ENCODE measurements at places on chromosomes 3 and 15. TPM values are rescaled to one million over a fixed set of nuclear protein-coding genes. Genes with fewer than 3 reads are reported as not detected.

Gene PLA1A
- total RNA-seq: not detected

Gene RPL4
- 4,137 TPM for total RNA-seq

Gene RTP1
- total RNA-seq: 6.6 TPM

Gene PLA2G4D
- 0.33 TPM for total RNA-seq

Gene CHRNA7
- 4.4 TPM for total RNA-seq

Gene GABRR3
- total RNA-seq: not detected

Gene STX19
- total RNA-seq: not detected

Gene EPHB1
- 2.8 TPM for total RNA-seq

DNA sequence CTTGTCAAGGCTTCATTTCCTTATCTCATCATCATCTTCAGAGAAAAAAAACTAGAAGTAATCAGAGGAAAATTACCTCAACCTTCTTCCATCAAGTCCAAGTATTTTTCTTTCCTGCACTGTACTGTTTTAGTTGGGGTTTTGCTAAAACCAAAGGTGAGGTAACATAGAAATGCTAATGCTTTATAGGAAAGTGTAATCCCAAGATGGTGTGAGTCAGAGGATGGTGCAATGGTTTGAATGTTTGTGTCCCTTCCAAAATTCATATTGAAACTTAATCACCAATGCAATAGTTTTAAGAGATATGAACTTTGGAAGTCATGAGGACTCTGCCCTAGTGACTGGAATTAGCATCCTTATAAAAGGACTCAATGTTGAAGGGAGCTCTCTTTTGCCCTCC, 79.5 kb downstream of the KBTBD8 start:
- DNase-seq: no peak

DNA sequence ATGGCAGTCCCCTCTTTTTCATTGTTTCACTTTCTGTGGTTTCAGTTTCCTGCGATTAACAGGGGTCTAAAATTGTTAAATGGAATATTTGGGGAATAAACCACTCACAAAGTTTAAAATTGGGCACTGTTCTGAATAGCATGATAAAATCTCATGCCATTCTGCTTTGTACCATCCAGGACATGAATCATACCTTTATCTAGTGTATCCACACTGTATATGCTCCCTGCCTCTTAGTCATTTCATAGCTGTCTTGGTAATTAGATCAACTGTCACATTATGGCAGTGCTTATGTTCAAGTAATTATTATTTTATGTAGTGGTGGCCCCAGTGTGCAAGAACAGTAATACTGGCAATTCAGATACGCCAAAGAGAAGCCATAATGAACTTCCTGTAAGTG, 734.5 kb downstream of the ZPLD1 start:
- no peak for DNase-seq

GRCh38 chr3:38610436-38610835, 39.1 kb downstream of the SCN5A start:
- no peak for DNase-seq

DNA sequence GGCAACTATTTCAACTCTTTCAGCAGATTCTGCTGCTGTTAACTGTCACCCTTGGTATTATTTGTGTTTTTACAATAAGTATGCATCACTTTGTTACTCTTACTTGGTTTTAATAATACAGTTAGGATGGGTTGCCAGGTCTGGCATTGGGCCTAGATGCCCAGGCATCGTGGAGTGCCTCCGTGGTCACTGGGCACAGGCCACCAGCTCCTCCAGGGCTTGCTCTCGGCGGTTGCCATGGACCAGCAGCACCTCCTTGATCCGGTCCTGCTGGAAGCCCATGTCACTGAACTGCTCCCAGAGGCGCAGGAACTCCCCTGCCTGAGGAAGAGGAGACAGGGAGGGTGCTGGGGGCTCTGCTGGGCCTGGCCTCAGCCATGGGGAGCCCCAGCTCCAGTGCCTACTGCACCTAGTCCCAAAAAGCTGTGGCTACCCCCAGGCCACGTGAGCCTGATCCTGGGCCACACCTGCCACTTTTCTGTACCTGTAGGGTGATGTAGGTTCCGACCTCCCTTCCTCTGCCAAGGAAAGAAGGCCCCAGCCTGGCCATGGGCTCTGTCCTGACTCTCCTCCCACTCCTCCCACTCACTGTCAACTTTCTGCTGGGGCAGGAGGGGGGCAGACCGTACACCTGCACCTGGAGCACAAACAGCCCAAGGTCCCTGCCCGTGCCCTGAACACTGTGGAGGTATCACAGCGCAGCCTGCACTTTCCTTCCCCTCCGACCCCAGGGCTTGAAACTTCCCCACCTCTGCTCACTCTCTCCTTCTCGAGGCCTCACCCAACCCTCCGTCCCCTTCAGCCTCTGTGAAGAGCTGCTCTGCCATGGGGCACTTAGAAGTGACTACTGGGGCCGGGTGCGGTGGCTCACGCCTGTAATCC, 16.6 kb downstream of the KBTBD13 start:
- DNase-seq: peak; percentile 24

- peak; percentile 41 for DNase-seq
Observed at GRCh38 chr15:93974804-93975481, 256.4 kb upstream of the MCTP2 start.

- peak; percentile 87 for DNase-seq
Observed at GRCh38 chr3:50192689-50193141, 1.3 kb downstream of the GNAT1 start.

DNA sequence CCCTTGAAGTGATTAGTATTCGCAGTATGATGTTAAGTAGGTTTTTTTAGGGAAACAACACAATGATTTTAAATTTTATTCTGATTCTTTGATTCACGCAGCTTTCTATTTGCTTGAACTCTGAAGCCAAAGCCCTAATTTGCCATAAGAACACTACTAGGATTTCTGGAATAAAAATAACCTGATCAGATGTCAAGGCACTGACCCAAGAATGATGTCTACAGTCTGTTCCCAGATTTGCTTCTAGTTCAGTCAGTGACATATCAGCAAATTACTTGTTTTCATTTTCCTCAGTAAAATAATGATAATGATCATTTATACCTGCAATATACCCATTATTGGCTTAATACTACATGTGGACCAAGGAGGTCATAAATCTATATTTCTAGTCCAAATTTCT, 179.5 kb upstream of the EIF1B start:
- DNase-seq: no peak

GRCh38 chr3:177137774-177138705, 59.2 kb downstream of the TBL1XR1 start:
- DNase-seq: no peak

GRCh38 chr3:27319847-27320526, 49.2 kb downstream of the NEK10 start:
- DNase-seq: no peak

DNA sequence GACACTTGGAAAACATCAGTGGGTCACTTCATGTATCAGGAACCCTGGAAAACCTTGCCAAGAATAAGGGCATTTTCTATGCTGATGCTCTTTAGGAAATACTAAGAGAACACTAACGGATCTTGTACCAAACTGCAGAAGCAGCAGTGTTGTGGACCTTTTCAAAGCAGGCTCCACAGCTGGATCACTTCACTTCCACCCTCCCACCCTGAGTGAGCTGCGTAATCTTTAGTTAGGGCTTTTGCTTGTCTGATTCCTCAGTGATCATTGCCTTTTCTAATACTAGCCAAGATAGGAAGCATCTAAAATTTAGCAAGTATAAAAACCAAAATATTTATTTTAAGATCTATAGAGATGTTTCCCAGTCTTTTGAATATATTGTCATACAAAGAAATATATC, 229.0 kb downstream of the EPHA6 start:
- no peak for DNase-seq

DNA sequence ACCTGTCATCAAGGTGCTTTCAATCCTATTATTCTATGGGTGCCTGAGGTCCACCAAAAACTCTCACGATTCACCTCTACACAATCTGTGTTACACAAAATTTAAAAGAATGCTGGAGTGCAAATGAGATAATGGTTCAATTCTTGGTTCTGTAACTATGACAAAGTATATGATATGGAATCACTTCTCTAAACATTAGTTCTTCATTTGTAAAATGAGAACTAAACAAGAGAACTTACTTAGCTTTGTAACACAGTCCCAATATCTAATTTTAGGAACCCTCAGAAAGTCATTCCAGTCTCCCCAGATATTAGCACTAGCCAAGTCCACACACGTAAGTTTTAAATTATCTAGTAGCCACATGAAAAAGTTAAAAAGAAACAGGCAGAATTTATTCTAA, 111.5 kb downstream of the TBL1XR1 start:
- no peak for DNase-seq

DNA sequence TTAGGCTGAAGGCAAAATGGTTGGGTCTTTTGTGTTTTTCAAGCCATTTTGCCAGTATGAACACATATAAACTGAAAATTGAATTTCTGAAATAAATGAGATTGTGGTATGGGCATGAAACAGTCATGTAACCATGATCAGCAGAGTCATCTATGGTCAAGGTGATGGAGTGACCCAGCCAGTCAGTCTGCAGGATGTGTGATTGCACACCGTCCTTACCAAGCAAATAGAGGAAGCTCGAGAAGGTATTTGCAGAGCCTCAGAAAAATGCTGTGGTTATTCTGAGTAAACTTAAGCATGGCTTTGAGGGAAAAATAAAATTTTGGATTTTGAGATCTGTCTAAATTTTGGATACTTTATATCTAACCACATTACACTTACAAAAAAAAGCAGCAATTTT, 95.9 kb upstream of the RNF7 start:
- no peak for DNase-seq

Measured in H9 (cell line).